ENCODE measurements at places on chromosomes 1 and 21.

DNA sequence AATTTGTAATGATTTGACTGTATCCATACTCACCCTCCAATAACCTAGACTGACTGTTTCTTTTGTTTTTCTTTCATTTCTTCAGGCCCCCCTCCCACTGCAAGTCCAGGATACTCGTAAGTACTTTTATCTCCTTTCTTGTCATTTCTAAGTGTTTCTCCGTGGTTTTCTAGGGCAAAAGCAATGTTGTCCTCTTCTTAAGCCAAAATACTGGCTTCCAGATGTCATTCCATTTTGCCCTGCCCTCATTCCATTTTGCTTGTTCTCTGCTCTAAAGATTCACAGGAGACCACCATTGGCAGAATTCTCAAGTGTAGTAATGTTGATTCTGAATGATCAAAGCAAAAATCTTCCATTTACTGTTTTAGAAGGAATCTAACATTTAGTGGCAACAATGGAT, 152.8 kb upstream of the UBE2U start:
- no peak for DNase-seq

- no peak for DNase-seq
Measured at GRCh38 chr1:151728151-151729054, 7.1 kb downstream of the RIIAD1 start.

DNA sequence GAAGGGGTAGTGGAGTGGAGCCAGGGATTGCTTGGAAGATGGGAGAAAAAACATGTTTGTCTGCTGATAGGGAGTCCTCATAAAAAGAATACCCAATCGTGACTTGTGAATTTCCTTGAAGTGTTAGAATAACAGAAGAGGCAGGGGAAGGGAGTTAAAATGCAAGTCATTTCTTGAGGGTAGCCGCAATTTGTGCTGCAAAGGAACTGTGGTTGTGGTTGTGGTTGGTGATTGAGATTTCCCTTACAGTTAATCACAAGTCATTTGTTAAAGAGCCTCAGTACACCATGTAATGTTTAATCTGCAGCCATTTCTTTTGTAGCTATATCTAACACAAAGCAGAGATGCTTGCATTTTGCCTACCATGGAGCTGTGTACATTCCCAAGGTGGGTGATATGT, 38.5 kb upstream of the EGLN1 start:
- DNase-seq = no peak

GRCh38 chr21:44492567-44493385, 37.5 kb downstream of the LRRC3 start:
- no peak for DNase-seq

- no peak for DNase-seq
Measured at GRCh38 chr1:39943471-39944290, 11.3 kb upstream of the MFSD2A start.

GRCh38 chr1:8512504-8512903, 194.6 kb downstream of the SLC45A1 start:
- DNase-seq = no peak

- DNase-seq = no peak
Measured at GRCh38 chr1:145702826-145703225, 4.3 kb downstream of the PDZK1 start.

DNA sequence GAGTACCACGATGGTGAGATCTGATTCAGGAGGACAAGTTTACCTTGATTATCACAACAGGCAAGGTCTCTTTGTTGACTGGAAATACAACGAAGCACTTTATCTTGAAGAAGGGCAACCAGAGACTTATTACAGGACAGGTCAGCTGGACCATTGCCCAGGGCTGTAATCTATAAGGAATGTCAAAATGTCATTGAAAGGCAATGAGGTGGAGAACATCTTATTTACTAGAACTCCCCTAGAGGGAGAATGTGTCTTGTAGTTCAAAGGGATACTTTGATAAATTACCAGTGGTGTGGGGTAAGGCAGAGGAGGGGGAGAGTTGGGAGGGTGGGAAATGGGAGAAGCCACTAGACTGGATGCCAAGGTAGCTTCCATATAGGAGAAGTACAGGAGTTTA, 212.3 kb downstream of the NCAM2 start:
- no peak for DNase-seq

DNA sequence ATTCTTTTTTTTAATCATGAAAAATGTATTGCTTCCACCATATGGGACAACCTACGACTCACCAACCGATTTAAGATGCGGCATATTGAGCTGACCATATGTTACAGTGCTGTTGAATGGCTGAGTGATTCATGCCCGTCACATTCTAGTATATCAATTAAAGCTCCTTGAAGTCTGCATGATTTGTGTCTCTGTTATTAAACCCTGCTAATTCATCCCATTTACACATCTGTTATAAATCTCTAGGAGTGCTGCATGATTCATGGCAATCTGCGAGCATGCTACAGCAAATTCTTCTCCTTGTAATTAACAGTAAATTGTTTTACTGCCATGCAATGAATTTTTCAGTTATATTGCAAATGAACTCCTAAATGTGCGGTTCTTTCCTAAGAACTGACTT, 239.8 kb downstream of the USH2A start:
- DNase-seq = peak; percentile 73

DNA sequence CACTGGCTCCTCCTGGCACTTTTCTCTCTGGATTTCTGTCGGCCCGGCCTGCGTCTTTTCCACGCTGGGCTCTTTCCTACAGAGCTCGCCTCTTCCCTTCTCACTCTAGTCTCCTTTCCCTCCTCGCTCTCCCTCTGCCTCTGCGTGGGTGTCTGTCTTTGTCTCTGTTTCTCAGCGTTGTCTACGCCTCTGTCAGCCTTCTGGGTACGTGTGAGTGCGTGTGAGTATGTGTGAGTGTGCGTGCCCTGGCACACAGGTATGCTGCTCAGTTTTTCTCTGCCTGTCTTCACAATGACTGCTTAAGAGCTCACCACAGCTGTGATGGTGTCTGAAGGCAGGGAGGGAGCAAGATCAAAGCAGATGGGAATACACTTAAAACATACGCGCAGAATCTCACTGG, 77.7 kb downstream of the KIRREL1 start:
- no peak for DNase-seq

- DNase-seq = no peak
Measured at GRCh38 chr1:119893238-119893791, 3.0 kb downstream of the ADAM30 start.

GRCh38 chr1:167563579-167564246, 10.2 kb upstream of the CREG1 start:
- no peak for DNase-seq

GRCh38 chr1:101166583-101167120, 70.2 kb upstream of the S1PR1 start:
- DNase-seq = no peak

DNA sequence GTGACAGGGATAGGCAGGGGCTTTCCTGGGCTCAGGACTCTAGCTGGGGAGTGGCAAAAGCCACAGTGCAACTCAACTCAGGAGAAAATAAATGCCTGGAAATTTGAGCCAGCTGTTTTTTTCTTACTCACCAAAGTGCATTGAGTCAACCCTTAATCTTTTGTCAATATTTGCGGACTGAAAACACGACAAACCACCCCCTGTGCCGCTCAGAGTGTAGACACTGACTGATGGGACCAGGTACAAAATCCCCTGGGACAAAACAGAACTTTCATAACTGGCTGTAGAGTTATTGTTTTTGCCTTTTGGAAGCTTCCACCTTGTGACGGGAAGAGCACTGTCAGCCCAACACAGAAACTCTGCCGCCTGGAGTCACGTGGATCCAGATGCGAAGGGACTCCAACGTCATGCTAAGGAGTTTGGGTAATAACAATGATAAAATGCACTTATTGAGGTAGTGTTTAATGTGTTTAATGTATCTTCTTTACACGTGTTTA, 164.6 kb downstream of the PLPP3 start:
- peak; percentile 60 for DNase-seq

DNA sequence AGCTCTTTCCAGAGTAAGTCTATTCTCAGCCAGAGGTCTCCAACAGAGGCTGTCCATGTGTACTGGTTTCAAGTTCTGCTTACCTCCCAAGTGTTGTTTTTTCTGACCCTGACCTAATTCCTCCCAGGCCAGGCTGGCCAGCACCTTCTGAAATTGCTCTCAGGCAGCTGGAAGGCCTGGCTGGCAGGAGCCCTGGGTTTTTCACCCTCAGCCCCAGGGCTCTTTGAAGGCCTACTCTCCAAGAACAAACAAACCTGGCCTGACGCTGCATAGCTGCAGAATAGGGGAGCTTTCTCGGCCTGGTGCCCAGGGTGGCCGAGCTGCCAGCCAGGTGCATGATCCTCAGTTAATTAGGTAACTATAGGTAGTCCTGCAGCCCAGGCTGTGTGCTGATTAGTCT, 147.5 kb downstream of the CACNA1E start:
- DNase-seq = no peak

DNA sequence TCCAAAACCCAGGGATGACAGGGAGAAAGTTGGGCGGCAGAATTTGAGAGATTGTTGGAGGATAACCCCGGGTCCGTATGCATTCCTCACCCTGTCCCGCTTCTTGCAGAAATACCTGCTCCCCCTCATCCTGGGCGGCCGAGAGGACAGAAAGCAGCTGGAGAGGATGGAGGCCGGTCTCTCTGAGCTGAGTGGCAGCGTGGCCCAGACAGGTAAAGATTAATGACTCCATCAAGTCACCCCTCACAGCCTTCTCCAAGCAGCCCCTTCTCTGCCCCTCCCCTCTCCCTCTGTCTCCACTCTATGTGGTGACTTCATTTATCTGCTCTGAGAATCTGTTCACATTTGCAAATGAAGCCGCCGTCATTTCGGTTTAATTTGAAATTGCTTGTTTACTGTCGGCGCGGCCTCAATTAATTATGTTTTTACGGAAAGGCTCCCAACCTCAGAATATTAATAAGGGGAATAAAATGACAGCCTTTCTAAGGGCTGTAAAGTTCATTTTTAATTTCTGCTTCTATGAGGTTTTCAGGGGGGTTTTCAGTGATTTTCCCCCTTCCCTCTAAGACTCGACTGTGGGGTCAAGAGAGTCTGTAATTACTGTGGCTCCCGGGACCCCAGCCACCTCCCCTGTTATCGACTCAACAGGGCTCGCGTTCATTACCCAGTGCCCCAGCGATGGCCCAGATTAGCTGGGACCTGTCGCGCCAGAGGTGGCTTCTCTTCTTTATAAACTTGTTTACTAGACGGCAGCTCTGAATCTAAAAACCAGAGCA, 148.3 kb downstream of the PEX14 start:
- no peak for DNase-seq

DNA sequence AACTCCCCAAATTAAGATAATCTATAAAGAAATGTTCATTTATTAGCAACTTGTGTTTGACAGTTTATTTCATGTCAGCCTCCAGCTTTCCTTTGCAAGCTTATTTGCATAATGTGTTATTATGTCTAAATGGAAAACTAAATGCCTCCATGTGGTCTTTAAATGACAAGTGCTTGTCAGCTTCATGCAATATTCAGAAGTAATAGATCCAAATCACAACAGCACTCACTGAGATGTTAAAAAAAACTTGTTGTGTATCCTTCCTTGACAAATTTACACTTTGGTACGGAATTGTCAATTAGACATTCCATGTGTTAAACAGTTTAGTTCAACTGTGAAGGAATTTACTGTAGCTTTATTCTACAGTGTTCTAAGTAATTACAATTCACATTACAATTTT, 124.4 kb upstream of the PTBP2 start:
- DNase-seq = no peak

DNA sequence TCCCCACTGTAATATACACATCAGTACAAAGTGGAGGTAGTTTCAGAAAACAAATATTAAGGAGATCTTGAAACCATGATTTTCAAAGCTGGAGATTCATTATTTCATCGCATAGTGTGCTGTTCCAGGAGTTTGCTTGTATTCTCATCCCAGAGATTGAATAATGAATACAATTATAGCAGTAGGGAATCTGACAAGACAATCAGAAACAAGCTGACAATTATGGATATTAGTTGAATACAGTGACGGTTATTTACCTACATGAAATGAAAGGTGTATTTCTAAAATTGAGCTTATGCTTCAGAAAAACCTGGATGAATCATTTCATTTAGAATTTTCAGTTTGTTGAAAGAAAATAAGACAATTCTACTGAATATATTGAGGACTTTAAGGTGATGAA, 2119.0 kb downstream of the MRPL39 start:
- DNase-seq = no peak

GRCh38 chr1:88014131-88014530, 669.9 kb upstream of the PKN2 start:
- no peak for DNase-seq

GRCh38 chr1:236608930-236609726, 4.8 kb upstream of the HEATR1 start:
- DNase-seq = peak; percentile 55

DNA sequence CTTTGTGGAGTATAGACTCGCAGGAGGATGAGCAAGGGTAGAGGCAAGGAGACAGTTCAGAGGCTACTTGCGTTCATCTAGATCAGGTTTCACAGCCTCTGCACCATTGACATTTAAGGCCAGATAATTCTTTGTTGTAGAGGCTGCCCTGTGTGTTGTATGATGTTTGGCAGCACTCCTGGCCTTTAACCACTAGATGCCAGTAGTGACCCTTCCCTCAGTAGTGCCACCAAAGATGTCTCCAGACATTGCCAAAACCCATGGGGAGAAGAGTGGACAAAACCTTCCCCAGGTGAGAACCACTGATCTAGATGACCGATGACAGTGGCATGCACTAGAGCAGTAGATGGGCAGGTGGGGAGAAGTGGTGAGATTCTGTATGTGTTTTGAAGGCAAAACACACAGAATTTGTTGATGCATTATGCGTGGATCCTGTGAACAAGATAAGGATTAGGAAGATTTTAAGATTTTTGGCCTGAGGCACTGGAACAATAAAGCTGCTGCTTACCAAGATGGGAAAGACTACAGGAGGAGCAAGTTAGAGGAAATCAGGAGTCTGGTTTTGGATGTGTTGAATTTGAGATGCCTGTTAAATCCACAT, 9.9 kb upstream of the COG2 start:
- no peak for DNase-seq

GRCh38 chr1:161398900-161399256, 31.2 kb upstream of the CFAP126 start:
- no peak for DNase-seq

All from NCI-H2171 (cell line).